ENCODE measurements at places on chromosomes 6 and 20.
A peak's percentile ranks its signal among the peaks of the same experiment; 100 is the strongest.

GRCh38 chr20:32977281-32978008, 26.8 kb downstream of the SUN5 start:
- no peak for DNase-seq

DNA sequence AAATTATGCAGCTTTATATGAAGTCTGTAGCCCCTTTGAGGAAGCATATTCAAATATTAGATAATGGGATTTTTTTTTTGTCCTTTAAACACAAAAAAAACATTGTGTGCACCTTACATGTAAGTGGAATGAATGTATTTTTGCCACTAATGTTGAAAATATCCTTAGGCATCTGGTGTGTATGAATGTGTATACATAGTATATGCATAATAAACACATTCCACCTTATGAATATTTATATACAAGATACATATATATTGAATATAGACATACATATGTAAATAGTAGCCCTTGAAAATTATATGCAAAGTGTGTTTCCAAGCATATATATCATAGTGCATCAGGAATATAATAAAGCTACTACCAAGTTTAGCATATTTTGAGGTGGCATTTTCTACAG, 94.8 kb downstream of the SOBP start:
- DNase-seq = no peak

- no peak for DNase-seq
Observed at GRCh38 chr6:24908650-24909035, 27.1 kb downstream of the RIPOR2 start.

DNA sequence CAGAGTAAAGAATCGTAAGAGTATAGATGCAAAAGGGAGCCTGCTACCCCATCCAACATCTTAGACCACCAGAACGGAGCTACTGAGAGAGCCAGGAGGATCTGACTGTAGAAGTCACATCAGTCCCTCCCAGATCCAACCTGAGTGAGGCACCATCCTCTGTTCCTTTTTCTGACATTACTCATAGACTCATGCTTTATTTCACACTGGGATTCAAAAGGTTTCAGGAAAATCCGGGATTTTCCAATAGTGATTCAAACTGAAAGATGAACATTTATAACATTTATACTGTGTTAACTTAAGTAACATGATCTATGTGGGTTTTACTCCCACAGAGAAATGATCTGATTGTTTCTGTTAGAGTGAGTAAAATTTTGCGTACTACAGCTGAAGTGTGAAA, 868.6 kb upstream of the GJE1 start:
- DNase-seq = no peak

GRCh38 chr6:107101686-107102413, 13.5 kb downstream of the BEND3 start:
- no peak for DNase-seq

DNA sequence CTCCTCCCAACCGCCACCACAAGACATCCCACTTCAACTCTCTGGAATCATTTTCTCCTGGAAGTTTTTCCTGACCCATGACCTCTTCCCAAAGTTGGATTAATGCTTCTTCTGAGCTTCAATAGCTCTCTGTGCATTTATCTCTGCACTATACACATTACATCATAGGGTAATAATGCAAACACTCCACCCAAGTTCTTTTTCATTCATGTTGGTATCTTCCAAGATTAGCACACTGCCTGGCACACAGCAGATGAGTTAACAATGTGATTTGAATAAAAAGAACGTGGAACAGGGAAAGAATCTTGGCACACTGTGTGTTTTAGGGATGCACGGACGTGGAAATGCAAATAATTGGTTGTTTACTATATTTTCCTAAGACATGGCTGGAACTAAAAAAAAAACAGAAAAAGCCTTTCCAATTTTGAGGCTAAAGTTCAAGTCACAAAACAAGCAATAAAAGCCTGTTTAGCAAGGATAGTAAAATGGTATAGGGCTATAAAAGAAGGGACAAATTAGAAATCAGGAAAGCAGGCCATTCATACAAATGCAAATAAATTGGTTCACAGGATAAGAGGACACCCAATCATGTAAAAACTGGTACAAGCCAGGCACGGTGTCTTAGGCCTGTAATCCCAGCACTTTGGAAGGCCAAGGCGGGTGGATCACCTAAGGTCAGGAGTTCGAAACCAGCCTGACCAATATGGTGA, 1.6 kb upstream of the FAM135A start:
- DNase-seq = no peak

- no peak for DNase-seq
Observed at GRCh38 chr6:23663652-23664051, 462.4 kb upstream of the NRSN1 start.

GRCh38 chr20:25553819-25554296, 31.5 kb downstream of the NINL start:
- peak; percentile 63 for DNase-seq

GRCh38 chr6:67102743-67103142, 1395.7 kb upstream of the EYS start:
- no peak for DNase-seq

- no peak for DNase-seq
Observed at GRCh38 chr6:13063300-13063918, 264.9 kb downstream of the TBC1D7 start.

DNA sequence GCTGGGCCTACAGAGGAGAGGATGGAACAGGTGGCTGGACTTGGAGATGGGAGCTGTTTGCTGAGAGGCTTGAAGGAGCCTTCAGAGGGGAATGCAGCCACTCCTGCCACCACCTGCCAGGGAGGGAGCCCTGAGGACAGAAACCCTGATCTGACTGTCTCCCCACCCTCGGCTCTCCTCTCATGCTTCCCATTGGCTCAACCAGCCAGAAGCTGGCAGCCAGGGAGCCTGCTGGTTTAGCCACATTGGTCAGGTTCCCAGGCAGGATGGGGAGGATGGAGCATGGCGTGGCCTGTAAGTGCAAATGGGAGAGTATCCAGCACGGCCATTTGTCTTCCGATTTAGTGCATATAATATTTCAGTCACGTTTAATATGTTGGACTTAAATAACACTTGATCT, 12.8 kb downstream of the TREM1 start:
- no peak for DNase-seq

- DNase-seq = no peak
Observed at GRCh38 chr20:23746321-23746720, 4.4 kb downstream of the CST1 start.

GRCh38 chr20:57308451-57309271, 20.9 kb upstream of the SPO11 start:
- DNase-seq = no peak

DNA sequence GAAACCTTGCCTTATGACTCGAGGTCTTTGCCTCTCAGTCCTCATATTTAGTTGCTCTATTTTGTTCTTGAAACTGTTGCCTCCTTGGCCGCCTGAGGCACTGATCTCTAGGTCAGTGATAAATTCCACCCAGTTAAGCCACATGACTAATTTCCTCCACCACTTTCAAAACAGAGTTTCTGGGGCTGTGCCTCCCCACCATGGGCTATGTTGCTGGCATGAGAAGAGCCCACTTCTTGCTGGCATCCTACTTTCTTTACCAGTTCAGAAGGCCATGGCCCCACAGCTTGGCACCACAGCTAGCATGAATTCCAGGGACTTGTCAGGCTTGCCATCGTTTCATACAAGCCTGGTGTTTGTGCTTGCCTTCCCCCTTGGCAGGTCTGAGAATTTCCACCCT, 361.4 kb upstream of the JAG1 start:
- no peak for DNase-seq

DNA sequence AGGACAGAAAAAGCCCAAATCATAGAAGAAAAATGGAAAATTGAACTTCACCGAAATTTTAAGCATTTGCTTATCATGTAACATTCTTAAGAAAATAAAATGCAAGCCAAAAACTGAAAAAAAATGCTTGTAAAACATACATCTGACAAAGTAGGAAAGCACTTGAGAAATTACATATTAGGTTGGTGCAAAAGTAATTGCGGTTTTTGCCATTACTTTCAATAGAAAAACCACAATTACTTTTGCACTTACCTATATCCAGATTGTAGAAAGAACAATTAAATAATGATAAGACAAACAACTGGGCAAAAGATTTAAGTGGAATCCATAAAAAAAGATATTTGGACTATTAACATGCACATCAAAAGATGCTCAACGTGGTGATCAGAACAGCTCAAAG, 146.2 kb downstream of the TBXT start:
- no peak for DNase-seq

DNA sequence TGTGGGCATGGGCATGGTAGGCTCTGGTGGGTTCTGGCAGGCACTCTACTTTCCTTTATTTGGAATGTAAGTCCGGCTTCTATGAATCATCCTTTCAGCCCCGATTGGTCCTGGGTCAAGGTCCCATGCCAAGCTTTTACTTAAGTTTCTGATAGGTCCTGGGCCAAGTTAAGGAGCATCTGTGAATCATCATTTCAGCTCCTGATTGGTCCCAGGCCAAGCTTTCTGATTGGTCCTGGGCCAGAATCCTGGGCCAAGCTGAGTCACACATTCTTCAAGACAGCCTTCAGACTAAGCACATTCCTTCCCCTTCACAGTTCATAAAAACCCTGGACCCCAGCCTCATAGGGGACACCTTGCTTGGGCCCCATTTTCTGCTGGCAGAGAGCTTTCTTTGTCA, 231.0 kb upstream of the EYS start:
- no peak for DNase-seq

DNA sequence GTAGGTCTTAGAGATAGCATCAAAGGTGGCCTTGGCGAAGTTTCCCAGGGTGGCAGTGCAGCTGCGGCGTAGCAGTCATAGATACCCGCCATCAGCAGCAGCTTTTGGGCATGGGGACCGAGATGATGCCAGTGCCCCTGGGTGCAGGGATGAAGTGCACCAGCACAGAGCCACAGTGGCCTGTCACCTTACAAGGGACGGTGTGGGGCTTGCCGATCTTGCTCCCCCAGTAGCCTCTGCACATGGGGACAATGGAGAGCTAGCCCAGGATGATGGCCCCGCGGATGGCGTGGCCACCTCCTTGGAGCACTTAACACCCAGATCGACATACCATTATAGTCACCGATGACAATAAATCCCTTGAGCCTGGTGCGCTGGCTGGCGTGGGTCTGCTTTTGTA, 195.5 kb downstream of the ZMYND8 start:
- no peak for DNase-seq

DNA sequence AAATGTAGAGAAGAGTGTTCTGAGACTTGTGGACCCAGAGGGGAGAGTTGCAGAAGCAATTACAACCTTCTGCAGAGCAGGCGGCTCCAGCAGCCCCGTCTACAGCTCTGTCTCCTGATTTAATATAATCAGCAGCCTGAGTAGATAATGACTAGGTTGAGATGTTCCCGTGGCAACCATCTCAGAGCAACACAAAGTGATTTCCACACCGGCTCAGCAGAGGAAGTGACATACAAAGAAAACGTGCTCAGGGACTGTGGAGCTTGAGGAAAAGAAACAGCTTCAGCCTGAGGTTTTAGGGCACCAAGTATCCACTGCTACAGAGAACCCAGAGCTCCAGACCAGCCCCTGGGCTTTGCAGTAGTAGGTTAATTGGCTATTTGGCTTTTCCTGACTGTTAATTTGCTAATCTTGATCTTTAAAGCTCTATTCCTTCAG, 136.4 kb downstream of the MTFR2 start:
- DNase-seq = peak; percentile 32

GRCh38 chr6:141248021-141248799, 884.5 kb upstream of the GJE1 start:
- no peak for DNase-seq

- no peak for DNase-seq
Observed at GRCh38 chr20:47235111-47235510, 121.4 kb downstream of the ZMYND8 start.

GRCh38 chr20:3631534-3631933, 31.7 kb downstream of the GFRA4 start:
- DNase-seq = no peak

- DNase-seq = no peak
Observed at GRCh38 chr6:34493344-34493743, 27.5 kb downstream of the PACSIN1 start.

Measured in HFF-Myc (cell line).